ENCODE measurements at places on chromosomes 6 and 20.

DNA sequence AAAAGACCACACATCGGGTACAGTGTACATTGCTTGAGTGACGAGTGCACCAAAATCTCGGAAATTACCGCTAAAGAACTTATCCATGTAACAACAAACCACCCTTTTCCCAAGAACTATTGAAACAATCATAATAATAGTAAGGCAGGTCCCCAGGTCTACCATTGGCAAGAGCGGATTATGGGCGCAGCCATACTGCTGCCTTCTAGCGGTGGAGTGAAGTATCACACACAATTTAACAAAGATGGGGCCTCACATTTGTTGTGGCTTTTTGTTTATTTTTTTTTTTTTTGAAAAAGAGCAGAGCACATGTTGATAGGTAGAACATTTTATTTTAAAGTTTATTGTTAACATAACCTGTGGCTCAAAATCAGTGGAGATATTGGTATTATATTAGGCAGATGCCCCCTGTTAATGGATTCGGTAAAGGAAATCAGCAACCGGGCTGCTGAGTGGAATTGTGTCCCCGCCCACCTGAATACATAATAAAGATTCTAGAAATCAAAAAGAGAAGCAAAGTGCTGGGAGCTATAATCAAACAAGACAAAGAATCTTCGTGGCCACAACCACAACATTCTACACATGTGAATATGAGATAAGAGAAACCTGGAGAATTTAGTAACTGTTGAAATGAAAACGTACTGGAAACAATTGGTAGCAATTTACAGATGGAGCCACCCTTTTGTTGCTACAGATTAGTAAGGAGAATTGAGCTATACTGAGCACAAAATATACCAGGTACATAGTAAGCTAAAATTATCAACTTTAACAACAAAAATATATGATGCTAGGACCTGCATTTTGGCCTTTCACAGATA is 94.2 kb upstream of the EXOC2 start:
- DNase-seq, result peak; percentile 24

DNA sequence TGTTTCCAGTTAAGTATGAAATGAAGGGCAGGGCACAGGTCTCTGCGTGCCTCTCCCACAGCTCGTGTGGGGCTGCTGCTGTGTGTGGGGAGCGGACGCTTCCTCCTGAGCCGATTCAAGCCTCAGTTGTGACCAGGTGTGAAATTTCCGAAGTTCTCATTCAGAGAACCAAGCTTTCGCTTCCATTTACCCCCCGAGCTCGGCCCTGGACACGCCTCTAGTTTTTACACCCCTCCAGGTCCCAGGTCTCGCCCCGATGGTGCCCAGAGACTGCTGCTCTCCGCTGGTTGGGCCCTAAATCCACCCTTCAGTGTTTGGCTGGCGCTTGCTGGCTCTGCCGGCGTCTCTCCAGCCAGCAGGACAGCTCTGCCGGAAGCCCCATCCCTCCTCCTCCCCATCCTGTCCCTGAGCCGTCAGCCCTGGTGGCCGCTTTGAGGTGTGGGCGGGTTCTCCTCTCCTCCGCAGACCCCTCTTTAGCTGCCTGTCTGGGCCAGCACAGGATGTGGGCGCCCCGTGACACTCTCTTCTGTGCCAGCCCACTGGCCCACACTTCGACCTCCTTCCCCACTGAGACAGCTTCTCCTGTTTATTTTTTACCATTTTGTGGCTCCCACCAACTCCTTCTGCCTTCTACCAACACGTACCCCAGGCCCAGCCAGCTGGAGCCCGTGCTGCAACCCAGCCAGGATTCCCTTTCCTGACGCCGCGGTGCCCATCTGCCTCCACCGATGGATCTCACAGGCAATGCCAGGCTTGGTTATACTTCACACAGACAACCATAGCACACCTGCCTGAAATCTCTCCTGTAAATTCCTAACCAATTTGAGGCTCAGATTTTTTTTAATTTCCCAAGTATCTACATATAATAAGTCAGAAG is 142.8 kb downstream of the DLL1 start:
- peak; percentile 65 for DNase-seq

- no peak for DNase-seq
Measured at GRCh38 chr20:57821935-57822334, 112.1 kb upstream of the PMEPA1 start.

- DNase-seq, result no peak
Measured at GRCh38 chr6:113927001-113927400, 43.9 kb downstream of the HDAC2 start.

DNA sequence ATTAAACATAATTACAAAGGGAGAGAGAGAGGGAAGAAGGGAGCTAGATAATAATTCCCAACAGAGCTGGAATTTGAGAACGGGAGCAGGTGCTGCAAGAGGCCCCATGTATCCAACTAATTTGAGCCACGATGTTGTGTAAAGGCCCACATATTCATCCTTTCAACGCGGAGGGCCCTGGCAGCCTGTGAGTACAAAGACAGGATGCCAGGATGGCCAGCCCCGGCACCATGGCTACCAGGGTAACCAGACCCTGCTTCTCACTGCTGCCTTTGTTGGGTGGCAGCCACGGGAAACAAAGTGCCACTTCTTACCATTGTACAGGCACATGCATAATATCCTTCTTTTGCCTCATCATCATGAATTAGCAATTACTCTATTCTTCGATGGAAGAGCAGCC is 492.0 kb upstream of the NRSN1 start:
- DNase-seq, result no peak

- no peak for DNase-seq
Measured at GRCh38 chr20:37385659-37386504, 39.9 kb downstream of the SRC start.

DNA sequence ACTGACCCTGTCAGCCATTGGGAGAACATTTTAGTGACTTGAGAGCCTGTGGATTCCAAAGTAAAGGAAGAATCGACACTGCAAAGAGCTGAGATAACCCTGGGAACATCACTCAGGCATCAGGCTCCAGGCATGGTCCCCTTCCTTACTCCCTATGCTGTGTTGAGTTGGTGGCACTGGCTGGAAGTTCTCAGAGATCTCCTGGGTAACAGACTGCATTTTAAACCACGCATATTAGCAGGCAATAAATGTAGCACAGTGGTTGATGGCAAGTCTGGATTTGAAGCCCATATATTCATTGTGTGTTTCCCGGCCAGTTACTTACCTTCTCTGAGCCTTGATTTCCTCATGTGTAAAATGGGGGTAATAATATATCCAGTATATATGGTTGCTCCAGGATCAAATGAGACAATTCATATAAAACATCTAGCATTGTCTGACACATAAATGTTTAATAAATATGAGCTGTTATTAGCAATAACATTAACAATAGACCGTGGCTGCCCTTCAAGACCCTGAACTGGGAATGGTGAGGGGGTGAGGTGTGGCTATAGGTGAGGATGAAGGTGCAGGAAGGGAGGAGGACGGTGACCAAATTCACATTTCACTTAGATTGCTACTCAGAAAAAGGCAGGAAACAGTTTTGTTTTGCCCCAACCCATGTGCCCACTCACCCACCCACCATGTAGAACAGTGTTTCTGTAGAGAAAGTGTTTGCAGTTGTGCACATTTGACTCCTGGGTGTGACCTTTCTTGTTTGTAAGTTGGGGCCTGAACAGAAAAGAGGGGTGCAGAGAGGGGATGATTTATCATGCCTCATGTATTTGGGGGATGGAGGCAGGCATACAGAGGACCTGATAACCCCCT is 2.1 kb downstream of the PLCG1 start:
- no peak for DNase-seq
